RPMI8226 (cell line): ENCODE measurements at places on chromosomes 13 and 19.

GRCh38 chr13:49584771-49585182 is 581 bp downstream of the RCBTB1 start:
- peak; percentile 11 for DNase-seq

- no peak for DNase-seq
Measured at GRCh38 chr13:40350283-40350992, 316.0 kb downstream of the FOXO1 start.

DNA sequence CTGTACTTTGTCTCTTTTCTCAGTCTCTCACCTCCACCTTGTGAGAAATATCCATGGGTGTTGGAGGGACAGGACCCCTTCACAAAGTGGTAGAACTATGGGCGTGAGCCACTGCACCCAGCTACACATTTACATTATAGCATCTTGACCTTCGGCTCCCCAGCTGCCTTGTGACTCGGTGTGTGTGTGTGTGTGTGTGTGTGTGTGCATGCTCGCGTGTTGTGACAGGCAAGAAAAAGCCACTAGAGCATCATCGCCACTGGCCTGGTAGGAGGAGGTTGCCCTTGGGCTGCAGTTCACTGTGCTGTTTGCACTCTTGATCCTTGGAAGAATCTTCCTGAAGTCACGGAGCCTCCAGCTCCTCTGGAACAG is 13.7 kb upstream of the ZNF888 start:
- DNase-seq: no peak

GRCh38 chr13:52944697-52945096 is 83.9 kb upstream of the OLFM4 start:
- no peak for DNase-seq

DNA sequence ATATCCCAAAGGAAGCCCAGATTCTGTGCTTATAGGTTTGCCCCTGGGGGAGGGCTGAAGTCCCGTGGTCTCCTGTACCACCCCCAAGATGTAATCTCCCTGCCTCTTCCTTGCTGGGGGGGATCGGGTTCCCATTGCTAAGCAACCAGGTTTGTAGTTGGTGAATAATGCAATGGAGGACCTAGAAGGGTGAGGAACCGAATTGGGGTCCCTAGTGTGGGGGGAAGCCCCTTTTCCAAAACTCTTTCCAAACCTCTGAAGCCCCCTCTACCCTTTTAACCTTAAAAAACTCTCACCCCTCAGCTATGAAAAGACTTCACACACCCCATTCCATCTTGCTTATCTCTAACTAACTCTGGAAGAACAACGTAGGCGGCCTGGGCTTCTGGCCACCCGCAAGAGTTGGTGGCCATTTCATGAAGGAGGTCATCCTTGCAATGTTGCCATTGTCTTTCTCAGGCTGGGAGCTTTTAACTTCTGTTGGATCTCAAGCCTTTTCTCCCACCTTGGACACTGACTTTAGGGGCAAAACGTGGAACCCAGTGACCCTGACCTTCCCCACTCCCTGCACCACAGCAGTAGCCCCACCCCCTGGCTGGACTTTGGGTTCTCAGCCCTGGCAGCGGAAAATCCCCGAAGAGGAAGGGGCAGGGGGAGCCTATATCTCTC is 661 bp downstream of the PALM3 start:
- no peak for DNase-seq

DNA sequence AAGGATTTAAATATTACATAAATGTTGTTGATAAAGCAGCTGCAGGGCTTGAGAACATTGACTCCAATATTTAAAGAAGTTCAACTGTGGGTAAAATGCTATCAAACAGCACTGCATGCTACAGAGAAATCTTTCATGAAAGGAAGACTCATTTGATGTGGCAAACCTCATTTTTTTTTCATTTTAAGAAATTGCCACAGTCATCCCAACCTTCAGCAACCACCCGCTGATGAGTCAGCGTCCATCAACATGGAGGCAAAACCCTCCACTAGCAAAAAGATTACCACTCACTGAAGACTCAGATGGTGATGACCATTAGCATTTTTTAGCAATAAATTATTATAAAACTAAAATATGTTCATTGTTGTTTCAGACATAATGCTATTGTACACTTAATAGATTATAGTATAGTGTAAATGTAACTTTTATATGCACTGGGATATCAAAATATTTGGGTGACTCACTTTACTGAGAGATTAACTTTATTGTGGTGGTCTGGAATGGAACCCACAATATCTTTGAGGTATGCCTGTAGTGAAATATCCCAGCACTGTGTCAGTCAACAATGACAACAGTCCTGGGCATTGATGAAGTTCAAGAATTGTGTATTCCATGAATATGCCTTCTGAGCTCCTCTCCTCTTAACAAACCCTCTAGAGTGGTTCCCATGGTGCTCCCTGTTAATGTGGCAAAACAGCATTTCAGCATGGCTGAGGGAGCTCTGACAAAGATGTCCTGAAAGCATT is 52.4 kb upstream of the SOX21 start:
- no peak for DNase-seq

DNA sequence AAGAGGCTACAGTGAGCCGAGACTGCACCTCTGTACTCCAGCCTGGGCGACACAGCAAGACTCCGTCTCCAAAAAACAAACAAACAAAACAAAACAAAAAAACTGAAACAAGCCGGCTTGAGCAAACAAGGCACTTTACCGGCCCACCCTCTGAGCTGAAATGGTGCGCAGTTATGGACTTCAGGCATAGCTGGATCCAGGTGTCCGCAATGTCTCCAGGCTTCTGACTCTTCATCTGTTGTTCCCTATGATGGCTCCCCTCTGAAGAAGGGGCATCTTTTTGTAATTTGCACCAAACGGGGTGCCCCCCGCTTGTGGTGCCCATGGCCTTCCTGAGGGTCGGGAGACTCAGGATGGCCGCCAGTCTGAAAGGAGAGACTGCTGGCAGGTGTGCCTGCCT is 6.2 kb downstream of the C2CD4C start:
- DNase-seq: no peak

GRCh38 chr19:10211061-10211460 is 16.3 kb upstream of the DNMT1 start:
- DNase-seq: no peak

DNA sequence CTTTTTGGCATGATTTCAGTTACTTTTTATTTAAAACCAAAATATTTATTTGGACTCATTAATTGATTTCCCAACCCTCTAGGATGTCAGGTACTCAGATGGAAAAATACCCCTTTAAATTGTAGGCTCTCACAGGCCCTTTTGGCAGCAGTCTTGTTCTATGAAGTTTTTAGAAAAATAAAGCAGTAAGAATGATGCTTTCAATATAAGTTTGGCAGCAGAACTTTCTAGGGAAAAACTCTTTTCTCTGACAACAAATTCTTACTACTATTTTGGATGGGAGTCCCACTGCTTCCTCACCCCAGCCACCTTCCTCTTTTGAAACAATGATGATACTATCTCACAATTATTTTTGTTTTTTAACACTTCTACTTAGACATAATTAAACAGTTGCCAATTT is 581.6 kb upstream of the SGCG start:
- no peak for DNase-seq

DNA sequence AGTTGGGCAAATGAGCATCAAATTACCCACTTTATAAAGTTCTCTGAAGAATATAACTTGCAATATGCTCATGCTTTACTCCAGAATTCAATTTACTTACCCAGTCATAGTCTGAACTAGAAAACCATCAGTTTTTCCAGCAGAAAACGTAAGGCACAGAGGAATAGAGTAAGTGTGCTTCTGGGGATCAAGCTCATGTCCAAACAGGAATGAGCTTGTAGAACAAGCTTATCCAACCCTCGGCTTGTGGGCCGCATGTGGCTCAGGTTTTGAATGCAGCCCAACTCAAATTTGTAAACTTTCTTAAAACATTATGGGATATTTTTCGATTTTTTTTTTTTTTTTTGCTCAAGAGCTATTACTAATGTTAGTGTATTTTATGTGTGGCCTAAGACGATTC is 308.5 kb upstream of the KLF12 start:
- no peak for DNase-seq

GRCh38 chr19:4288091-4288777 is 9.2 kb downstream of the SHD start:
- DNase-seq: no peak

GRCh38 chr19:45676851-45677263 is 8.8 kb downstream of the GIPR start:
- no peak for DNase-seq

GRCh38 chr19:5916181-5916708 is 2.2 kb downstream of the CAPS start:
- no peak for DNase-seq

DNA sequence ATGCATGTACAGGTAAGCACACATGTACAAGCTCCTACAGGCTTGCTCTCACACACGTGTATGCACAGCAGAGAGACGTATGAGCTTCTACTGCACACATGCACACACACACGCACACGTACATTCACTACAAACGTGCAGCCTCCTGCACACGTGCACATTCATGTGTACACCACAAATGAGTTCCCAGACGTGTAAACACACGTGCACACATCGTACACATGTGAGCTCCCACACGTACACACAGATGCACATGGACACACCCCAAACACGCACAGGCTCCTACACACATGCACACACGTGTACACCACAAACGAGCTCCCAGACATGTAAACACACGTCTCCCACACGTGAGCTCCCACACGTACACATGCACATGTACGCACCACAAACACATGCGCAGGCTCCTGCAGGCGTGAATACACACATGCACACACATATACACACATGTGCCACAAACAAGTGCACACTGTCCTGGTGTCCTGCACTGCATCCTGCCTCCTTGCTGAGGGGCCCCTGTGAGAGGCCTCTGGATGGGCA is 83.7 kb upstream of the MCF2L start:
- no peak for DNase-seq

GRCh38 chr19:55370305-55370988 is at the start of gene IL11:
Gene IL11 (minus strand): TSS chr19:55370463. CDS start chr19:55370310, 153 bp downstream.
- no peak for DNase-seq

DNA sequence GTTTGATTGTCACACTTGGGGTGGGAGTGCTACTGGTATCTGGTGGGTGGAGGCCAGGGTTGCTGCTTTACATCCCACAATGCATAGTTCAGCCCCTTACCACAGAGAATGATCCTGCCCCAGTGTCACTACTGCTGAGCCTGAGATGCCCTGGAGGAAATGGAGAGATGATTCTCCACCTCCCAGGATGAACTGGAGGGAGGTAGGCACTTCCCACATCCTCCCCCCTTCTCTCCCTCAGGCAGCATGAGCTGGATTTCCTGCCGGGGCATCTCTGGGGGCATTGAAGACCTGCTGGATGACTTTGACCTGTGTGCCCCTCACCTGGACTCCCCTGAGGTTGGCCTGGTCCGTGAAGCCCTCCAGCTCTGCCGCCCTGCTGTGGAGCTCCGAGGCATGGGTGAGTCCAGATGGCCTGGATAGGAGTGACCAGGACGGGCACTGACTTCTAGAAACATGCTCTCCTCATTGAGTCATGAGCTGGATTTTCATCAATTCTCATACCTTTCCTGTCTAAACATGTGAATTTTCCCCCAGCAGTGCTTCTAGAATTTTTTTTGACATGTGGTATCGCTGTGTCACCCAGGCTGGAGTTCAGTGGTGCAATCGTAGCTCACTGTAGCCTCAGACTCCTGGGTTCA is 45.3 kb downstream of the NWD1 start:
- no peak for DNase-seq

DNA sequence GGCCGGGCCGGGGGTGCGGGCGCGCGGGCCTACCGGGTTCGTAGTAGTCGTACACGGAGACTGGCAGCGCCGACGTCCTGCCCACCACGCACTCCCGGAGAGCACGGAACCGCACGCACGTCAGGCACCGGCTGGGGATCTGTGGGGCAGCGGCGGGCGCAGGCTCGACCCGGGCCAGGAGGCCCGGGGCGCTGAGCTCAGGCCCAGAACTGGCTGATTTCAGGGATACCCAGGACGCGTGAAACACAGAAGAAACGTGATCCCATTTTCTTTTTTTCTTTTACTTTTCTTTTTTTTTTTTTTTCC is 9.0 kb downstream of the F2RL3 start:
- DNase-seq: no peak

GRCh38 chr19:16343156-16343555 is 18.5 kb downstream of the KLF2 start:
- DNase-seq: no peak

GRCh38 chr19:23771316-23771715 is 12.6 kb upstream of the ZNF681 start:
- no peak for DNase-seq

- DNase-seq: no peak
Measured at GRCh38 chr13:77898097-77898496, 20.5 kb downstream of the EDNRB start.

DNA sequence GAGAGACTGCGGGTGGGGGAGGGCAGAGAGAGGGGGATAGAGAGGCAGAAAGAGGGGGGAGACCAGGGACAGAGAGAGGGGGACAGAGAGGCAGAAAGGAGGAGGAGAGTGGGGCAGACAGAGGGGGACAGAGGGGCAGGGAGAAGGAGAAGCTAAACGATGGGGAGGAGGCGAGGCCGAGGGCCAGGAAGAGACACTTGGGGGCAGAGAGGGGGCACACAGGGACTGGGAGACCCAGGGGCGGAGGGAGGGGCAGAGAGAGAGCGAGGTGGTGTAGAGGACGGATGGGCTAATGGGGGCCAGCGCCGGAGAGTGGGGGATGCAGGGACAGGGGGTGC is 666 bp downstream of the MEIS3 start:
- no peak for DNase-seq

GRCh38 chr19:35117116-35117515 is 1.5 kb downstream of the FXYD3 start:
- DNase-seq: no peak

- DNase-seq: no peak
Measured at GRCh38 chr13:51243832-51244231, 21.6 kb downstream of the FAM124A start.

DNA sequence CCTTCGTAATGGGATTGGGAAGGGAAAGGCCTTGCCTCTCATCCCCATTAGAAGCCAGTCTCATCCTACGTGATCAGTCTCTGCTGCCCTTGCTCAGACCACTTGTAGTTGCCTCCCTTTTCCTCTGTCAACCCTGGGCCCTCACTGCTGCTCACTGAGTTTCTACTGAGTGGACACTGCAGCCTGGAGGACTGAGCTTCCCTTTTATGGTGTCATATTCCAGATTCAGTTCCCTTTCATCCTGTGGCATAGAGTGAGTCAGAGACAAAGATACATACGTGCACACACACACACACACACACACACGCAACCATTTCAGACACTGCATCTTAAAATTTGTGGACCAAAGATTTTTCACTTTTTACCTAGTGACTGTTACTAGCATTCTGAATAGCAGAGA is 56.6 kb downstream of the COG3 start:
- no peak for DNase-seq

GRCh38 chr19:18322318-18322758 is 538 bp downstream of the LSM4 start:
- DNase-seq: peak; percentile 76

DNA sequence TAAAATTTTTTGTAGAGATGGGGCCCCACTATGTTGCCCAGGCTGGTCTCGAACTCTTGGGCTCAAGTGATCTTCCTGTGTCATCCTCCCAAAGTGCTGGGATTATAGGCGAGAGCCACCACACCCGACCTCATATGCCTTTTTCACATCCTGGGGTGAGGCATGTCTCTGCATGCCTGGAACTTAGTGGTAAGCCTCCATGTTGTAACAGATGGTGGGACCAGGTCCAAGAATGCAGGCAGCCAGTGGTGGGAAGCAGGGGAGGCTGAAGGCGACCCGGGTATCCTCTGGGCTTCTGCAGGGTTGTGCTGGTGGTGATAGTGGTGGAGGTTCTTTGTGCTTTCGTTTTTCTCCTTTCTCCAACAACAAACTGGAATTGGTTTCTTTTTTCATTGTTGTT is 30.1 kb upstream of the CCDC124 start:
- DNase-seq: no peak

GRCh38 chr19:13121551-13122274 is 3.6 kb downstream of the NACC1 start:
- DNase-seq: no peak

GRCh38 chr13:97934590-97934989 is 18.9 kb upstream of the IPO5 start:
- DNase-seq: no peak
